ENCODE measurements at places on chromosomes 16 and 17.

DNA sequence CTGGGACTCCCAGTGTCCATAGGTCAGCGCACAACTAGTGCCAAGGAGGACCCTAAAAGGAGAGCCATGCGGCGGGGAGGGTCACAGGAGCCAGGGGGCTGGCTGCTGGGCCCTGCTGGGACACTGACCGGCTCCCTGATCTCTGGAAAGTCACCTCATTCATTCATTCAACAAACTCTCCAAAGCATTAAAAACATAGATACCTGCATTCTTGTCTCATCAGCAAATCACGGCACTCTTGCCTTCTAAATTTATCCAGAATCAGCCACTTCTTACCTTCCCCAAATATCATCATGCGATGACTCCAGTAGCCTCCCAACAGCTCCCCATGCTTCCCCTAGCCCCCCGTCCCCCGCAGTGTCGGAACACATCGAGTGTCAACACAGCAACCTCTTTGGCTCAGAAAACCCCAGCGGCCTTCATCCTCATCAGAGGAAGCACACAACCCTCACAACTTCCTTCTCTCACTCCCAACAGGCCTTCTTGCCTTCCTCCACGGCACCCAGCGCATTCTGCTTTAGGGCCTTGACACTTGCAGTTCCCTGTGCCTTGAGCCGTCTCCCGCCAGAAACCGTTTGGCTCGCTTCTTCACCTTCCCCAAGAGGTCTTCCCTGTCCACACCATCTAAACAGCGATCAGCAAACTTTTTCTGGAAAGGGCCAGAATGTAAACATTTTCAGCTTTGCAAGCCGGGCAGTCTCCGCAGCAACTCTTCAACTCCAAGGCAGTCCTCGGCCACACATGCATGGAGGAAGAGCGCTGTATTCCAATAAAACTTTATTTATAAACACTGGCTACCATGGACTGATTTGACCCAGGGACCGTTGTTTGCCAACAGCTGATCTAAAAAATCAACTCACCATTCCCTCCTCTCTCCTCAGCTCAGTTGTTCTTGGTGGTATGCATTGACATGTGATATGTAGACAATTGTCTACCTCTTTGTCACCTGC is 119.5 kb upstream of the TNRC6C start:
- DNase-seq: no peak

GRCh38 chr17:309361-309888 is 43.2 kb downstream of the RPH3AL start:
- DNase-seq: peak; percentile 34

GRCh38 chr16:49275870-49276269 is 5.8 kb downstream of the CBLN1 start:
- DNase-seq: no peak

DNA sequence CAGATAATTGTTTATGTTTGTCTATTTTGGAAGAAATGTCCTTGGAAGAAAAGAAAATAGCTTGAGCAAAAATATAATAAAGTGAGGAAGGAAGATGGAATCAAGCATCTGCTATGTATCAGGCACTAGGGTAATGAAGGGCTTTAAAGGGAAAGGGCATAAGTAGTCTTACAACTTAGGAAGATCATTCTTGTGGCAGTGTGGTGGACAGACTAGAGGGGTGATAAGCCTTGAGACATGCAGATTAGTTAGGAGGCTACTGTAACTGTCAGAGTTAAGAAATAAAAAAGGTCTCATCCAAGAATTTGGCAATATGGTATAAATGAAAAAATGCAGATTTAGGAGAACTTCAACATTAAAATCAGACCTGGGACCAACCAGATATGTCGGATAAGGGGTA is 14.9 kb downstream of the FAM222B start:
- DNase-seq: no peak

DNA sequence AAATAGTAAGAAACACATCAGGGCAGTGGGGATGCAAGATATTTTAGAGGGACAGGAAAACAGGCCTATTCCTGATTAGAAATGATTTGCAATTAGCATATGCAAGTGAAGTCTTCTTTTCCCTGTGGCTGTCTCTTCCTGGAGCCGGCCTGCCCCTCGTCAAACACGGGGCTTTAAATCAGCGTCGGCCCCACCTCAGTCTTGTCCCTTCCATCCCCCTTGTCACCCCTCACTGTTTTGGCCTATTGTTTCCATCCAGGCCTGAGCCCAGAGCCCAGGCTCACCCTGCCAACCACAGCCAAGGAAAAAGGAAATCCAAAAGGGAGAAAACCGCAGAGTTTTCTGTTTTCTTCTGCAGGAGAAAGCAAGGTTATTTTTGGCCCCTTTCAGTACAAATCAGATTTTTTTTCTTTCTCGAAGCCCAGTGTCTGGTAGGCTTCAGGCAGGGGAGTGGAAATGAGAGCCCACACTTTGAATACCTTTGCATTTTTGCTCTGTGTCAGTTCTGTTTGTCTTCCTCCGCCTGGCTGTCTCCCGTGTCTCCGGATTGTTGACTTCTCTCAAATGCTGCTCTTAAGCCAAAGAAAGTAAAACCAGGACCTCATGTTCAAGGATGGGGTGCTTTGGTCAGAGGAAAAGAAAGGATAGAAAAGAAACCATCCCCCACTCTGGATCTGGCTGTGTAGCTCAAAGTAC is 399.9 kb upstream of the CDH11 start:
- DNase-seq: no peak

DNA sequence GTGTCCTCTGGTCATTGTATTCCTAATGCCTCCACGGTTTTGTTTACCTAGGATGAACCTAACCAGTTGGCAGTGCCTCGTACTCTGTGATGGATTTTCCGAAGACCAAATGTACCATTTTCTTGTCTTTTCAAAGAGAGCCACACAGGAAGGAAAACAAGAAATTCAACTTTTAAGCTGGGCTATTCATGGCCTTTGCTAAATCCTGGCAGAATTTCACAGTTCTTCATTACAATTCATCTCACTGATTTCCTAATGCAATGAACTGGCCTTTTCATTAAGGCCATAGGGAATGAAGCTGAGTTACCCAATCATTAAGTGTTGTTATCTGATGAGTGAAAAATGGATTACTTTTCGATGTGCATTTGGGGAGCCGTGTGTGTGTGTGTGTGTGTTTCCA is 7.9 kb upstream of the KCNJ16 start:
- DNase-seq: no peak

- peak; percentile 7 for DNase-seq
Measured at GRCh38 chr16:50300942-50301625, 34.7 kb downstream of the ADCY7 start.

DNA sequence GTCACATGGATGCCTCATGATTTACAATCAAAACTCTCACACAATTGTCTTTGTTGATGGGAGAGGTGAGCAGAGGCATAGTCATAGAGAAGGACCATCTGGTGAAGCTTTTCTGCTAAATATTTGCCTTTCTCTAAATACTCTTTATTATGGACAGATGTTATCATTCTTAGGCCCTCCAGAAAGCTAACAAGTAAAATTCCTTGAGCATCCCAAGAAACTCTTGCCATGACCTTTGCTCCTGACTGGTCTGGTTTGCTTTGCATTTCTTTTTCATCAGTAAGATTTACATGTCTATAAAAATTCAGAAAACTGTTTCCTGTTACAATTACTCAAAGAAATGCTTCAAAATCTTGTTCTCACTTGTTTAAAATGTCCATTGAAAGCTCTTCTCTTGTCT is 1336.6 kb upstream of the CDH8 start:
- DNase-seq: no peak

GRCh38 chr17:77375917-77376651 is 235.3 kb downstream of the SEC14L1 start:
- DNase-seq: no peak

- no peak for DNase-seq
Measured at GRCh38 chr17:61139219-61139618, 260.4 kb upstream of the TBX2 start.

- DNase-seq: no peak
Measured at GRCh38 chr17:72264682-72265405, 144.0 kb downstream of the SOX9 start.
